Testis (tissue), 5 donors: ENCODE measurements at places on chromosomes 2 and 18. TPM values are rescaled to one million over a fixed set of nuclear protein-coding genes. Genes with fewer than 3 reads are reported as not detected.
A peak's percentile ranks its signal among the peaks of the same experiment; 100 is the strongest.

DNA sequence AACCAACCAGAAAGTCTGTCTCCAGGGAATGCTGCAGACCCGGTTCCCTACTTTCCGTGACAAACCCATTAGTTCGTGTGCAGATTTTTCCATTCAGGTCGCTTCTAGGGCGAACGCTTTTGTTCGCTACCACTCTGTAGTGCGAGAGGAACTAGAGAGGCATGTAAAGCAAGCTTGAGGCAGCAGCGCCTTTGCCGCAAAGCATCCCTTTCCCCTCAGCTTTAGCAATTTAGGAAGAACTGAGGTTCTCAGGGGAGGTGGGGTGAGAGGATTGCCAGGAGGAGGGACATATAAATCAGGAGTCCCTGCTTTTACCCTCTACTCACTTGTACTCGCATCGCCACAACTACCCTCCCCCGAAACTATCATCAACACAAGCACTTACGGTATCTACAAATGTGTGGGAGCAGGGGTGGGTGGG, 748 bp upstream of the ZNF804A start:
- no peaks in the 10 kb centered on the region for H3K4me1 ChIP-seq
- H3K27me3 ChIP-seq: no peaks in the 10 kb centered on the region
- no peaks in the 10 kb centered on the region for H3K36me3 ChIP-seq
- peak; percentile 21 for DNase-seq
- peak overlapping the region; percentile 59 for H3K4me3 ChIP-seq

Gene ANKRD29
- polyA plus RNA-seq: 9.1 TPM

Gene C1QL2
- polyA plus RNA-seq: not detected

DNA sequence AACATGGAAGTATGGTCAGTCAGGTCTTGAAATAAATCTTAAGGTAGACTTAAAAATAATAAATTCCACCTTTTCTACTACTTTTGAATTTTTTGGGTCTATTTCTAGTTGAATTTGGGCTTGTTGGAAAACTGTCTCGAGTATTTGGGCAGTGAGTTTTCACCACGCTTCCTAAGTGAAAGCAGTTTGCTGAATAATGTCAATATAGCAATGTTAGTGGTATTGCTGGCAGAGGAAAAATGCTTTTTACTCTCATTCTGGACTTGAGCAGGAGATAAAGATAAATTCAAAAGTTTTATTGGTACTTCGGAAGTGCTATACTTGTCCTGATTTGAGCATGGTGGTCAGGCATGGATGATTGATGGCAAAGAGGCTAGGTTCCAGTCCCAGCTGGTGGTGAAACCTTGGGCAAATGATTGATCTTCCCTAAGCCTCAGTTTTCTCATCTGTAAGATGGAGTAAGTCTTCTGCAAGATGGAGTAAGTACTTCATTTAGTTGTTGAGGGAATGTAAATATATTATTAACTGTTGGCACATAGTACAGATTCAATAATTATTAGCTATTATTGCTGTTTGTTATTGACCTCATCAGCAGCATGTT, 503.5 kb upstream of the ZEB2 start:
- H3K4me1 ChIP-seq: no peaks in the 10 kb centered on the region
- H3K27me3 ChIP-seq: no peaks in the 10 kb centered on the region
- DNase-seq: no peak
- no peak overlapping the region for H3K27ac ChIP-seq
- H3K36me3 ChIP-seq: no peaks in the 10 kb centered on the region
- H3K4me3 ChIP-seq: no peak overlapping the region

Gene ALPI
- polyA plus RNA-seq: 0.16 TPM

Gene TET3
- polyA plus RNA-seq: 4.3 TPM

Gene ATF2
- 59.9 TPM for polyA plus RNA-seq

DNA sequence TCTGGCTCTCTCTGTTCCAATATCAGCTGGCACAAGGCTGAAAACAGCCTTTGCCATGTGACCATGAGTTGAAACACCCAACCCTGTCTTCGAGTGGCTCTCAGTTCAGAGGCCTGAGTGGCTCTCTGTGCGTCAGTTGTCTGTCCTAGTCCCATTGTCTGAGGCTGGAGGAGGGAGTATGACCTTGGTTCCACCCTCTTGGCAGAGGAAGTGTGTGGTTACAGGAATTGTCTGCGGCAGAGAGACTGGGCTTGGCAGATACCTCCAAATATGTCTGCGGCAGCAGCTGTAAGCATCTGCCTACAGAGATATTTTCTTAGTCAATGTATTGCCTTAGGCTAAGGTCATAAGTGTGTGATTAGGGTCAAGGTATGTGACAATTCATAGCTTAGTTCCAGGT, 32.6 kb downstream of the CNGA3 start:
- H3K36me3 ChIP-seq: no peaks in the 10 kb centered on the region
- peak; percentile 87 for DNase-seq
- no peak overlapping the region for H3K27ac ChIP-seq
- peaks cover 10% of the 10 kb centered on the region for H3K4me1 ChIP-seq
- H3K4me3 ChIP-seq: no peak overlapping the region
- H3K27me3 ChIP-seq: no peaks in the 10 kb centered on the region

- no peaks in the 10 kb centered on the region for H3K36me3 ChIP-seq
- DNase-seq: no peak
- no peaks in the 10 kb centered on the region for H3K4me1 ChIP-seq
- no peaks in the 10 kb centered on the region for H3K27me3 ChIP-seq
- no peak overlapping the region for H3K27ac ChIP-seq
These were observed 262.1 kb downstream of the LPIN1 start for GRCh38 chr2:12008425-12009061.

DNA sequence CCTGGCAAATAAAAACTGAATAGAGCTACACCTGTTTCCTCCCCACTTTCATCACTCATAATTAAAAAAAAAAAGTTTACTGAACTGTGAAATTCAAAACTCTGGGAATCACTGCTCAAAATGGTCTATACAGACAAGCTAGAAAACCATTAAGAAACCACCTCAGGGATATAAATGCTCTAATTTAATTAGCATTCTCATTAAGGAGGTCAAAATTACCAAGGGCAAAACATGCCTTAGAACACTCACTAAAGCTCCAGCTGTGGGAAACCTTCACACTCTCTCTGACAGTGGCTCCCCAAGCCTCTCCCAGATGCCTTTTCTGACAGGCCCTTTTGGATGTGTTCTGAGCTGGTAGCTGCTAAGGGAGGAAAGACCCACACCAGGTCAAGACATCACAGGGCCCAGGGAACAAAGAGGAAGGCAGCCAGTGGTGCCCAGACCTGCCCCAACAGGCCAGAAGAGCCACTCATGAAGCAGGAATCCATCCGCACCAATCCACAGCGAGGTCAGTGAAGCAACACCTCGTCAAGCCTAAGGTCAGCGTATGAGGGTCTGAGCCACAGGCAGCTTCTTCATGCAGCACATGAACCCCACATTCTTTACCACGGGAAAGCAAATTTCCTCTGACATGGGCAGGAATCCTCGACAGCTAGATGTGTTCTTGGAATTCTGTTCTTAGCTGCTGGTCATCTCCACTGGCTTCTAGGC, 35.6 kb downstream of the XDH start:
- DNase-seq: no peak
- no peaks in the 10 kb centered on the region for H3K4me1 ChIP-seq
- H3K4me3 ChIP-seq: no peak overlapping the region
- H3K36me3 ChIP-seq: no peaks in the 10 kb centered on the region

- H3K36me3 ChIP-seq: no peaks in the 10 kb centered on the region
- H3K27ac ChIP-seq: no peak overlapping the region
- H3K27me3 ChIP-seq: no peaks in the 10 kb centered on the region
- no peaks in the 10 kb centered on the region for H3K4me1 ChIP-seq
- H3K4me3 ChIP-seq: no peak overlapping the region
These were observed 129.4 kb upstream of the MAPRE2 start for GRCh38 chr18:34911661-34912384.

DNA sequence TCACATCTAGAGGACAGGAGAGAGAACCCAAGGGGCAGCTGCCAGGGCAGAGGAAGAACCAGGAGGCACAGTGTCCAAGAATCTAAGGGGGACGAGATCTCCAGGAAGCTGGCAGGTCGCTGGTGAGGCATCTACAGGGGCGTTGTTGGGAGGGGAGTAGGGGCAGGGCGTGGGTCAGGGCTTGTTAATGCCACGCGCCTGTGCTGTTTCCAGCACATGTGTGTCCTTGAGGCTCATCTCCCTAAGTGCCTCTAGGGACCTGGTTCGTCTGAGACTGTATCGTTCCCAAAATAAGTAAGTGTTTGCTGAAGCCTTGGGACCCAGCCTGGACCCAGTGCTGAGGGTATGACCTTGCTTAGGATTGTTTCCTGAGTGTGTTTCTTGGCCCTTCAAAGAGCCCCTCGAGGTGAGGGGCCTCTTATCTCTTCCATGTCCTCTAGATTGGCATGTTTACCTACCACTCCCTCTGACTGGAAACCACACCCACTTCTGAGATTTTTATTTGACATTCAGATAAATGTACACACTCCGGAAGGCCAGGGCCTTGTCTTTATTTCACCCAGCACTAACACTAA, 22.2 kb downstream of the HK2 start:
- no peaks in the 10 kb centered on the region for H3K27me3 ChIP-seq
- H3K4me3 ChIP-seq: no peak overlapping the region
- DNase-seq: no peak
- H3K4me1 ChIP-seq: peaks cover 27% of the 10 kb centered on the region
- H3K27ac ChIP-seq: no peak overlapping the region
- H3K36me3 ChIP-seq: no peaks in the 10 kb centered on the region

Gene ST8SIA3
- polyA plus RNA-seq: 2.5 TPM

- no peaks in the 10 kb centered on the region for H3K27me3 ChIP-seq
- no peaks in the 10 kb centered on the region for H3K36me3 ChIP-seq
These were observed 445.4 kb downstream of the NBAS start for GRCh38 chr2:15115776-15116175.

GRCh38 chr2:158378926-158379325, 77.6 kb downstream of the CCDC148 start:
- no peak overlapping the region for H3K27ac ChIP-seq
- no peaks in the 10 kb centered on the region for H3K4me1 ChIP-seq
- no peaks in the 10 kb centered on the region for H3K36me3 ChIP-seq
- H3K27me3 ChIP-seq: no peaks in the 10 kb centered on the region
- H3K4me3 ChIP-seq: no peak overlapping the region

Gene AMER3
- 0.99 TPM for polyA plus RNA-seq

DNA sequence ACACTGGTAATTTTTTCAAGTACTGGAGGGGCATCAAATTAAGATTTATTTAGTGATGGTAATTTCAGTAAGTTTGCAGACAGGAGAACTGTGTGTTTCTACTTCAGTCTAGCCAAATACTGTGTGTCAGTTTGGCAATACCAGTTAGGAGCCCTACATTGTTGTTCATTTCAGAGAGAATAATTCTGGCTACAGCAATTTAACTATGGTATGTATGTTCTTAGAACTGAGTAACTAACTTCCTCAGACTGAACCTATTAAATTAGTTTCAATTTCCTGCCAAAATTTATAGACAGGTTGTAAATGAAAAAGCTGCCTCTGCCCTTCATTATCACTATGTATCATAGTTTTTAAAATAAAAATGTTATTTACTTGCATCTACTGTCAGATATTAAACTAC, 332.4 kb downstream of the PARD3B start:
- no peaks in the 10 kb centered on the region for H3K36me3 ChIP-seq
- H3K27me3 ChIP-seq: no peaks in the 10 kb centered on the region
- H3K4me3 ChIP-seq: no peak overlapping the region
- no peak overlapping the region for H3K27ac ChIP-seq
- H3K4me1 ChIP-seq: no peaks in the 10 kb centered on the region

Gene IL36G
- polyA plus RNA-seq: not detected

DNA sequence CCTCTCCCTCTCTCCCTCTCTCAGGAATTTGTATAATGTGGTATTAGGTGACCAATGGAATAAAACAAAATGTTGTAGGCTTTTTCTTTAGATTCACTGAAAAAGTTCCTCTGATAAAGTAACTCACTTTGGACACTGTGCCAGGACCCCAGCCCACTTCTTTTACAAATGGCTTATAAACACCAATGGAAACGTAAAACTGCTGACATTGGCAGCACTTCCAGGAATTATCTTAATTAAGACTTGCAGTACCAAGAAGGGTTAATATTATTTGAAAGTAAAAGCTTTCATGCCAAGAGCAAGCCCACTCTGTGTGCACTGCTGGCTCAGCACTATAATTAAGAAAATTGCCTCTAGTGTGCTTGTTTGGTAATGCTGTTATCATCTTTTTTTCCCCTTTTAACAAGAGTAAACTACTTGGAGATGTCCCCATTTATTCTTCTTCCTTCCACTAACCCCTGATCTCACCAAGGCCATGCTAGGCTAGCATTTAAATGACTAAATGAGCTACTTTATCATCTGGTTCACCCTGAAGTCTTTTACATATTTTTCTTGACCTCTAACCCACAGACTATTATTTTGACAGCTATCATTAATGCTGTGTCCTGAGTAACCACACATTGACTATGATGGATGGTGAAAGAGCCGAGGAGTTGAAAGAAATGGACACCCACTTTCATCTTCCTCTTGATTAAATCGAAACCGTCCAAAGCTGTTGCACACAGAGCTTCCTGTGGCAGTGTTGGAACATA, 232.2 kb upstream of the ETAA1 start:
- no peaks in the 10 kb centered on the region for H3K27me3 ChIP-seq
- H3K4me3 ChIP-seq: no peak overlapping the region

Gene LRATD1
- polyA plus RNA-seq: 39.4 TPM

Gene ABCG8
- polyA plus RNA-seq: not detected

Gene MYOM1
- polyA plus RNA-seq: 16.9 TPM

DNA sequence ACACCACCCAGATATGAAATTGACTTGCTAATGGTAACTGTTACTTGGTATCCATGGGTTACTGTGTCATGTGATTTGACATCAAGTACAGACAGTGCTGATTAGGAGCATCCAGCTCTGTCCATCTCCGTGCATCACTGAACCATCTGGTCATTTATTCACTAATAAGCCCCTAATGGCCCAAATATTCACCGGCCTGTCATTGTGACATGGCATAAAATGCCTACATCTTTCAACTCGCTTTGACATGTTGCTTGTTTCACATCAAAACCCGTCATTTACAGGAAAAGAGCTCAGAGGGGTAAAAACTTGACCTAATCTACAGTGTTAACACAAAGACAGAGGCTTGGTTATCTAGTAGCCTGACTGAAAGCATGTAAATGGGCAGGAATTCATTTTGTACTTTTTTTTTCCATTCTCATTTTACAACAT, 308.9 kb upstream of the ATP5MC3 start:
- no peaks in the 10 kb centered on the region for H3K4me1 ChIP-seq
- H3K36me3 ChIP-seq: no peaks in the 10 kb centered on the region
- DNase-seq: no peak

- DNase-seq: no peak
- H3K27me3 ChIP-seq: no peaks in the 10 kb centered on the region
- no peak overlapping the region for H3K27ac ChIP-seq
These were observed 24.8 kb upstream of the SCN7A start for GRCh38 chr2:166518634-166519390.

- DNase-seq: no peak
- H3K4me1 ChIP-seq: no peaks in the 10 kb centered on the region
- no peak overlapping the region for H3K4me3 ChIP-seq
- no peak overlapping the region for H3K27ac ChIP-seq
- no peaks in the 10 kb centered on the region for H3K36me3 ChIP-seq
These were observed 258.9 kb upstream of the TRIB2 start for GRCh38 chr2:12457831-12458230.

Gene GREB1
- 29.8 TPM for polyA plus RNA-seq

- H3K36me3 ChIP-seq: no peaks in the 10 kb centered on the region
- H3K4me1 ChIP-seq: no peaks in the 10 kb centered on the region
- H3K4me3 ChIP-seq: no peak overlapping the region
- H3K27me3 ChIP-seq: no peaks in the 10 kb centered on the region
- H3K27ac ChIP-seq: no peak overlapping the region
These were observed 609.0 kb downstream of the EPHA4 start for GRCh38 chr2:220963076-220963475.
